Naive B cell (primary cell): ENCODE measurements at places on chromosomes 11 and 22.

DNA sequence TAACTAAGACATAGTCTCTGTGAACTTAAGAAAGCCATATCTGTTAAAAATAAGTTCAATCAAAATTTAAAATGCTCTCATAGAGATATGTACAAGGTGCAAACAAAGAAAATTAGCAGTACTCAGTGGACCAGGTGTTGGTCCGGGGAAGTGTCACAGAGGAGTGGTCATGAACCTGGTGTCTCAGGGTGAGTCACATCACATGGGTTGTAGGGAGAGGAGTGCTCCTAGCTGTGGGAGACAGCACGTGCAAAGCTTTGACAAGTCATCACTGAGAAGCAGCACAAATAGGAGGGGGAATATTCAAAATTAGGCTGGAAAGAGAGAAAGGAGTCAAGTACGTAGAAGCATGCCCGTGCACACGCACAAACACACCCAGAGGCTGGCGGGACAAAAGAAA is 438.1 kb downstream of the NTM start:
- no peak overlapping the region for H3K4me3 ChIP-seq
- no peak overlapping the region for H3K27ac ChIP-seq
- H3K36me3 ChIP-seq = no peaks in the 10 kb centered on the region
- H3K4me1 ChIP-seq = no peaks in the 10 kb centered on the region
- no peak for DNase-seq

DNA sequence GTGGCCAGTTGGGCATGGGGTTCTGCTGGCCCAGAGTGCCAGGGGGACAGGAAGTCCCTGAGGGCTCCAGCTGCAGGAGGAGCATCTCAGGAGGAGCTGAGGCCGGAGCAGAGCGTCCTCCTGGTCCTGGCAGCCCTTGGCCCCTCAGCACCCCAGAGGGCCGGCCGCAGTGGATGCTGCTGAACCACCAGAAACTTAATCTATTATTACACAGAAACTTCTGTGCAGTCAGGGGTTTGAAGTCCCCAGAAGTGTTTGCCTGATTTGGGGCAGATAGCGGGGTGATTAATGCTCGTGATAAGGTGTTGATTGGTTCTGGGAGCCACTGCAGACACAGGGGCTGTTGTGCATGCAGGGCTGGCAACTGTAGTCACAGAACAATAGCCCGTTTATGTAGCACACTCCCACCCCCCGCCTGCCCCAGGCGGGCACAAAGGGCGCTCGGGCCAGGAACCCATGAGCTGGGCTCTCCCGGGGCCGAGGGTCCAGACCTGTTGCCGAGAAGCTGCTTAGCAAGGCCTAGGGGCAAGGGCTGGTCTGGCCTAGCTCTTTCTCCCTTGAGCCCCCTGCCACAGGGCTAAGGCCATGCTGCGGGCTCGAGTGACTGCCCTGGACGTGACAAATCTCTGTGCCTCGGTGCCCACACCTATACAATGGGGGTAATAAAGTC is 29.0 kb upstream of the KCNQ1OT1 start:
- no peak for DNase-seq
- H3K27me3 ChIP-seq = no peaks in the 10 kb centered on the region
- H3K36me3 ChIP-seq = no peaks in the 10 kb centered on the region
- peaks cover 8% of the 10 kb centered on the region for H3K4me1 ChIP-seq
- H3K4me3 ChIP-seq = no peak overlapping the region

GRCh38 chr22:37559901-37560607 is at the start of gene CDC42EP1:
Gene CDC42EP1, plus strand, starts transcription at chr22:37560480. Its CDS starts 5,870 bp downstream, at chr22:37566350.
- no peak for DNase-seq
- peak within 1 kb of the TSS; percentile 78 for H3K4me3 ChIP-seq
- H3K4me1 ChIP-seq = peaks cover 16% of the 10 kb centered on the region
- peaks cover 40% of the 10 kb centered on the region for H3K27me3 ChIP-seq
- H3K27ac ChIP-seq = no peak within 1 kb of the TSS
- H3K36me3 ChIP-seq = no peaks in the 10 kb centered on the region

- H3K27ac ChIP-seq = peak overlapping the region; percentile 93
- DNase-seq = peak; percentile 73
- no peaks in the 10 kb centered on the region for H3K36me3 ChIP-seq
- no peaks in the 10 kb centered on the region for H3K27me3 ChIP-seq
- peaks cover 74% of the 10 kb centered on the region for H3K4me1 ChIP-seq
Observed at GRCh38 chr11:67648140-67648795, 2.3 kb downstream of the ACY3 start.

GRCh38 chr11:119374632-119375336 is 6.7 kb downstream of the USP2 start:
- no peaks in the 10 kb centered on the region for H3K36me3 ChIP-seq
- no peak overlapping the region for H3K27ac ChIP-seq
- no peak overlapping the region for H3K4me3 ChIP-seq
- H3K27me3 ChIP-seq = peaks cover 5% of the 10 kb centered on the region

DNA sequence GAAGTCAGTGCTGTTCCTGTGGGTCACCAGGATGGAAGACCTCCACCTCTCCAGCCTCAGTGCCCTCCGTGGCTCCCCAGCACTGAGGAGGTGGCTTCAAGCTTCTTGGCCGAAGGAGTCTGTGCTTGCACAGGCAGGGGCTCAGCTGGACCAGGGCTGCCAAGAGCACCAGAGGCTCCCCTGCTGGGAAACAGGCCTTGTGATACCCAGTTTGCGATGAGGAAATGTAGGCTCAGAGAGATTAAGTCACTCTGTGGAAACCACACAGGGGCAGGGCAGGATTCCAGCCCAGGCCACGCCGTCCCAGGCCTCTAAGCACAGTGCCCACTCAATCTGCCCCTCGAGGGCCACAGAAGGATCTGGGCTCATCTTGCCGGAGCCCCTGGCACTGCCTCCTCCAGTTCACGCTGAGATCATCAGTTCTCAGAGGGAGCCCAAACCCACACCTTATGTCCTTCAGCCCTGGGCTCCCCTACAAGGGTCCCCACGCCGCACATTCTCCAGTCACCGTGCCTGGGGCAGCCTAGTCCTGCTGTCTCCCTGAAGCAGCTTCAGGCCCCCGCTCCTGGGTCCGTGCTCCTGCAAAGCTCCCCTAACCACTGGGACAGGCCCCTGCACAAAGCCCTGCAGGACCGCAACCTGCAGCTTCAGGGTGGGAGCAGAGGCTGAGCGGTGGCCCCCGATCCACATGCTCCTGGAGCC is 21.6 kb downstream of the ANO1 start:
- no peaks in the 10 kb centered on the region for H3K4me1 ChIP-seq
- no peak overlapping the region for H3K4me3 ChIP-seq
- no peak for DNase-seq
- H3K27me3 ChIP-seq = peaks cover 4% of the 10 kb centered on the region
- no peaks in the 10 kb centered on the region for H3K36me3 ChIP-seq
